NCI-H446 treated with DMSO at 0.1 percent for 48 hours (cell line): ENCODE measurements at places on chromosomes 6 and 20.

DNA sequence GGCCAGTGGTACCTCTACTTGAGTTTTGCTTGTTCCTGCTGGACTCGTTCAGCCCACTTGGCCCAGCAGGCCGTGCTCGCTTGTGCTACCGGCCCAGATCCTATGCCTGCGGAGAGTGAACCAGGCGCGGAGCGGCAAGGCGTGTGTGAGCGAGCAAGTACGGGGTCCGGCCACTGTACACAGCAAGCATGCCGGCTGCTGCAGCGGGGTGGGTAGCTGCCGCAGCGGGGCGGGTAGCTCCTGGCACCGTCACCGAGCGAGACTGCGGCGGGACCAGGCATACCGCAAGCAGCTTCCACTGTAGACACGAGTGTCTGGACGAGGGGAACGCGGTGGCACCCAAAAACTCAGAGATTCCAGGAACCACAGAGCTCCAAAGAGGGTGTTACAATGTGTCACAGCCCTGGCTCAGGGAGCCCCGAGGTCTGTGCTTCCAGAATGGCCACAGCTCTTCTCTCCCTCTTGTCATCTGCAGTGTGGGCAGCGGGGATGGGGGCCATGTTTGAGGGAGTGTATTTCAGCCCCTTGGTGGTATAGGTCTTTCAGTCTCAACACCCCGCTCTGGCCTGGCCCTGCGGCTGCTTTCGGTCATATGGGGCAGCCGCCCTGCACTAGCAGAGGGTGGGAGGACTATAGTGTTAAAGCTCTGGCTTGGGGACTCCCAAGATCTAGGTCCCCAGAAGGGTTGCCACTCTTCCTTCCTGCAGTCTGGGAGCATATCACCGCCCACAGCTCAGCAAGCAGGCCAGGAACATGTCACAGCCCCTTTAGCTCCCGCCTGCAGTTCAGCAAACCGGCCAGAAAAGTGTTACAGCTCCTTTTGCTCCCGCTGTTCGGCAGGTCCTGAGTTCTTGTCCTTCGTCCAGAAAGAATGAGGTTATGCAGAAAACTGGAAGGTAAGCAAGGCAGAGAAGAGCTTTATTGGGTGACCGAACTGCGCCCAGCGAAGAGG lies 6.1 kb upstream of the RWDD1 start:
- no peak for DNase-seq

- DNase-seq: no peak
Observed at GRCh38 chr6:64733433-64733832, 973.6 kb downstream of the EYS start.

- DNase-seq: no peak
Observed at GRCh38 chr6:150075034-150075421, 6.1 kb upstream of the ULBP3 start.

GRCh38 chr6:130671119-130671518 lies 156.1 kb upstream of the SMLR1 start:
- no peak for DNase-seq

DNA sequence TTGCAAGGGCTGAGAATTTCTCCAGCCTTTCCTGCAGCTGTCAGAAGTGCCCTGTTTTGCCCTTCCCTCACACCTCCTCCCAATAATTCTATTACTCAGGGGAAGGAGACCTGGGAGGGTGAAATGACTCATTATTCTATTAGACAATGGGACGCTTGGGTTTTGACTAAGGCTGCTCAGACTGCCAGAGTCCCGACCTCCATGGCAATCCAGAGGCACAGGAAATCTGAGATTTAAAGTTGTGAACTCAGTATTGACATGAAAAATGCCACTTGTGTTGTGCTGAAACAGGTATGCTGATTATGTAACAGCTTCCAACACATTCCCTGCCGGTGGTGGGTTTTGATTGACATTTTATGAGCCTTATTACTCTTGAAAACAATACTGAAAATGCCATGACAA lies 625.9 kb upstream of the FLRT3 start:
- no peak for DNase-seq

GRCh38 chr6:151440930-151441329 lies 11.0 kb downstream of the RMND1 start:
- no peak for DNase-seq

GRCh38 chr6:241336-241865 lies 50.9 kb upstream of the DUSP22 start:
- DNase-seq: no peak

GRCh38 chr6:132446141-132446854 lies 45.0 kb upstream of the MOXD1 start:
- DNase-seq: no peak
